ENCODE measurements at places on chromosomes 12 and 14.

DNA sequence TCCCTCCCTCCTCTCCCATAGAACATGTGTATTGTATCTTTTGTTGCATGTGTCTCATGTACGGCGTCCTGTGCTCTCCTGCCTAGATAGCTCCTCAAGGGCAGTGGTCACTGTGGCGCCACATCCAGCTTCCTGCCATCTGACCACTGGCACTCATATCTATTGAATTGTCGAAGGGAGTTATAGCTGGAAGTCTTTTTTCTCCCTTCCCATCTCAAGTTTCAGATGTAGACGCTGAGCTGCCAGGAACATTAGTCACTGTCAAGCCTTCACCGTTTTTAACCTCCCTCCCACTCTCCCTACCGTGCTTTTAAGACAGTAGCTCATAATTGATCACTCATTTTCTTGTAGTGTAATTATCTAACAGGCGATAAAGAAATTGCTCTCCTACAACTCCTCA is 33.0 kb downstream of the MTHFD1 start:
- no peak for DNase-seq

GRCh38 chr12:125228519-125229260 is 163.5 kb downstream of the AACS start:
- no peak for DNase-seq

- no peak for DNase-seq
Measured at GRCh38 chr12:125013816-125014442, 20.5 kb downstream of the BRI3BP start.

DNA sequence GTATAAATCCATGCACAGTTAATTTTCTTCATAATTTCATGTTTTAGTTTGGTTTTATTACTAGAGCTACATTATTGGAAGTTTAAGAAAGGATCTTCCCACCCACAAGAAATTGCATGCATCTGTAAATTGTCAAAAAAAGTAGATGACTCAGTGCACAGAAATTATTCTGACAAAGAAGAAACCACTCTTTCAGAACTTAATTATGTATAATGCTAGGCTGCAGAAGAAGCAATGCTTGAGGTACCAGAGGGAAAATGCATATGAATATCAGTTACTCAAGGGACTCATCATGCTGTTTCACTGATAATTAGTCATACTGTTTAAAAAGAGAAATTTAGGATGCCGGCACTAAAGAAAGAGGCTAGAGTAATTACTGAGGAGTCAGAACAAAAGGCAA is 147.0 kb downstream of the SLC16A7 start:
- no peak for DNase-seq

DNA sequence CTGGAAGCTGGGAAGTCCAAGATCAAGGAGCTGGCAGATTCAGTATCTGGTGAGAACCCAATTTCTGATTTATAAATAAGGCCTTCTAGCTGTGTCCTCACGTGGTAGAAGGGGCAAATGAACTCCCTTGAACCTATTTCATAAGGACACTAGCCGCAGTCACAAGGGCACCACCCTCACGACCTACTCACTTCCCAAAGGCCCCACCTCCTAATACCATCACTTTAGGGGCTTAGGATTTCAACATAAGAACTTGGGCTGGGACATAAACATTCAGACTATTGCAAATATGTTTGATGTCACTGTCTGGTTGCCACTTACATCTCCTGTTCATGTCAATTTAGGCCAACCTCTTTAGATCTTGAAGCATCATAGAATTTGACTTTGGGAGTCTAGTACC is 10.8 kb upstream of the CNIH1 start:
- no peak for DNase-seq

- DNase-seq, result no peak
Measured at GRCh38 chr14:38958589-38958988, 144.4 kb downstream of the SEC23A start.

DNA sequence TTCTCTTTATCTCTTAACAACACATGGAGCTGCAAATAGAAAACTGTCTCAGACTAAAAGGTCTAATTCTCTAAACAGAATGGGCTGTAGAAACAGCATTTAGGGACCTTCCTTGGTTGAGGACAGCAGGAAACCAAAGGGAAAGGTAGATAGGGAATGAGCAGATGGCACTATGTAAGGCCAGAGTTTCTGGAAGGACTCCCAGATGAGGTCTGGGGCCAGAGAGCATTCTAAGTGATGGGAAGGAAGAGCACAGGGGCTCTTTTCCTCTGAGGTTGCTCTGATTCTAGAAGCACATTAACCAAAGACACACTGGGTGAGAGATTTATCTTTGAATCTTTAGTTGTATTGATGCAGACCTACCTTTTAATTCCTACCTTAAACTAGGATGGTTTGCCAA is 79.4 kb downstream of the TPH2 start:
- DNase-seq, result no peak

- DNase-seq, result no peak
Measured at GRCh38 chr12:116166306-116166705, 111.2 kb downstream of the MED13L start.

GRCh38 chr14:29178971-29179370 is 412.4 kb downstream of the FOXG1 start:
- no peak for DNase-seq

- no peak for DNase-seq
Measured at GRCh38 chr14:80213602-80214001, 2.3 kb upstream of the DIO2 start.

- DNase-seq, result no peak
Measured at GRCh38 chr14:60485057-60485597, 736 bp downstream of the C14orf39 start.

- no peak for DNase-seq
Measured at GRCh38 chr12:12398026-12398859, 41.4 kb downstream of the BORCS5 start.

- DNase-seq, result no peak
Measured at GRCh38 chr14:61388173-61388975, 67.0 kb downstream of the PRKCH start.

- no peak for DNase-seq
Measured at GRCh38 chr14:63524537-63525155, 18.5 kb downstream of the PPP2R5E start.

GRCh38 chr14:96091941-96092411 is 52.8 kb downstream of the C14orf132 start:
- DNase-seq, result no peak

- DNase-seq, result no peak
Measured at GRCh38 chr12:15222219-15222618, 1.0 kb upstream of the RERG start.

GRCh38 chr12:104738331-104738730 is 219.8 kb downstream of the SLC41A2 start:
- no peak for DNase-seq

DNA sequence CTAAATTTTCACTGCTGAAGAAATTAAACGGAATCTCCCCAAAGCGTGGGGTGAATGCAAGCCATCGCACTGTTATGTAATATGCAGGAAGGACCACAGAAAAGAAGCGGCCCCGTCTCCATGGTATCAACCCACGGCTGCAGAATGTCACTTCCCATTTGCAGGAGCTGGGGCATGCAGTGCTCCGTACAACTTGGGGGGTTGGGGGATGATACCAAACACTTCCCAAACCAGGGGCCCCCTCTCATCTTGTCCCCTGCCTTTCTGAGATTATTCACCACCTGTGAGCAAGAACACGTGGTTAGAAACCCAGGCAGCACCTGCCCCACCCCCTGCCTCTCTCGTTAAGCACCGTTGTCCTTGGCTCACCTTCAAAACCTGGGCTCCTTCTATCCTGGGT is 505.1 kb upstream of the TMEM132C start:
- DNase-seq, result no peak

GRCh38 chr14:76647697-76648298 is 113.5 kb upstream of the VASH1 start:
- DNase-seq, result no peak

DNA sequence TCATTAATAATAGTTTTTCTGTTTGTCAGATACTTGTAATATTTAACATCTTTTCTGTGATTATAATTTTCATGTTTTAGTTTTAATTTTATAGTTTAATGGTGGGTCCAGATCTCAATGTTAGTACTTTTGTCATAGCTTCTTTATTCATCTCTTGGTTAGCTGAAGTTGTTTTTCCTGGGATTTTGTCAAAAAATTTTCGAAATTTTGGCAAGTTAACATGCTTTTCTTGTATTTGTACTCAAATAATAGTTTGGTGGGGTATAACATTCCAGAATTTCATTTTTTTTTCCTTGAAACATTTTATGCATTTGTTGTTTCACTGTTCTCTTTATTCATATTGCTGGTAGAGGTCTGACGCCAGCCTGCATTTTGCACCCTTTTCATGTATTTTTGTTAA is 45.5 kb downstream of the KTN1 start:
- DNase-seq, result no peak

- DNase-seq, result no peak
Measured at GRCh38 chr12:42786400-42787148, 197.0 kb upstream of the PRICKLE1 start.

GRCh38 chr12:50842637-50843493 is at the start of gene TMPRSS12:
TSS of gene TMPRSS12 (plus strand) at chr12:50842926. CDS start at chr12:50842965, 39 bp downstream.
- DNase-seq, result no peak

GRCh38 chr14:96639550-96639949 is 137.4 kb downstream of the PAPOLA start:
- no peak for DNase-seq

- DNase-seq, result no peak
Measured at GRCh38 chr12:12367482-12367998, 10.7 kb downstream of the BORCS5 start.

GRCh38 chr14:74425525-74426201 is 347 bp downstream of the SYNDIG1L start:
- no peak for DNase-seq

GRCh38 chr14:70641548-70642302 is at the start of gene TTC9:
TSS of gene TTC9 (plus strand) at chr14:70641916. CDS start at chr14:70642130, 214 bp downstream.
- no peak for DNase-seq

- DNase-seq, result no peak
Measured at GRCh38 chr12:40726366-40726765, 34.1 kb downstream of the CNTN1 start.

DNA sequence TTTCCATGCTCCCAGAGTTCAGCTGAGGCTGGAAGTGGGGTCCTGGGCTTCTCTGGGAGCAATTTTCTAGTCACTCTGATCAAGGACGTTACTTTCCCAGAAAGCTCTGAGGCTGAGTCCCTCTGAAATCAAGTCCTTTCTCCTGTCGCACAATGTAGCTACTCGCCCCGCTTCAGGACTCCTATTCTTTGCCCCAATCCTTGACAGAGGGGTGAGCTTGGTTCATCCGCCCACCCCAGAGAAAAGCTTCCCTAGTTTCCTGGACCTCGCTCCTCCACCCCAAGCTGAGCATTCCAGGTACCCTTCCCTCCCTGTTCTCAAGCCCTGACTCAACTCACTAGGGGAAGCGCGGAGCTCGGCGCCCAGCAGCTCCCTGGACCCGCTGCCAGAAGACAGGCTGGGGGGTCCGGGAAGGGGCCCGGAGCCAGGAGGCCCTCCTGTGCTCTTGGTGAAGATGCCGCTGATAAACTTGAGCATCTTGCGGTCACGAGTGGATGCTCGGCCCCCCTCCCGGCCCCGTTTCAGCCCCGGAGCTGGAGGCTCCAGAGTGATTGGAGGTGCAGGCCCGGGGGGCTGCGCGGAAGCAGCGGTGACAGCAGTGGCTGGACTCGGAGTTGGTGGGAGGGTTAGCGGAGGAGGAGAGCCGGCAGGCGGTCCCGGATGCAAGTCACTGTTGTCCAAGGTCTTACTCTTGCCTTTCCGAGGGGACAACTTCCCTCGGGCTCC is 1.6 kb downstream of the AGAP2 start:
- DNase-seq, result no peak

- no peak for DNase-seq
Measured at GRCh38 chr12:126791122-126791521, 1475.8 kb upstream of the TMEM132C start.

DNA sequence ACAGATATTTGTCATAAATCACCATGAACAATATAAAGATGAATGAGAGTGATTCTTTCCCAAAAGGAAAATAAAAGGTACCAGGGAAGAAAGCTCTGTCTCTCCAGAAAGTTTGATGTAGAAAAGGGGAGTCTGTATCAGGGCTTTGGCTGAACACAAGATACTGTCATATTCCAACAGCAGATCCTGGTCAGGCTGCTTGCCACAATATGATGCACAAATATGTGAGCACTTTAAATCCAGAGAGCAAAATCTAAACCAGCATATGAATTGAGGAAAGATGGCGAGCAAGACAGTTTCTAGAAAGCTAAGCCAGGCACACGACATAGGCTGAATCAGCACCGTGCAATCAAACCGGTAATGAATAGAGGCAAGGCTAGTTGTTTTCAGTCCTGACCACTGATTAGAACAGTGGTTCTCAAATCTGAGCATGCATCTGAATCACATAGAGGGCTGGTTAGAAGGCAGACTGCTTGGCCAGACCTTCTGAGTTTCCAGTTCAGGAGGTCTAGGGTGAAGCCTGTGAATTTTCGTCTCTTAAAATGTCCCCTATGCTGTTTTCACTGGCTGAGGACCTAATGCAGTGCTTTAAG is 60.7 kb downstream of the PLCZ1 start:
- no peak for DNase-seq

- no peak for DNase-seq
Measured at GRCh38 chr14:47220096-47220495, 455.3 kb downstream of the MDGA2 start.

GRCh38 chr12:52673217-52673616 is 7.0 kb downstream of the KRT1 start:
- no peak for DNase-seq

GRCh38 chr14:24813089-24813815 is 179.3 kb upstream of the GZMB start:
- no peak for DNase-seq

- DNase-seq, result no peak
Measured at GRCh38 chr12:87363497-87364084, 665.6 kb downstream of the C12orf50 start.

DNA sequence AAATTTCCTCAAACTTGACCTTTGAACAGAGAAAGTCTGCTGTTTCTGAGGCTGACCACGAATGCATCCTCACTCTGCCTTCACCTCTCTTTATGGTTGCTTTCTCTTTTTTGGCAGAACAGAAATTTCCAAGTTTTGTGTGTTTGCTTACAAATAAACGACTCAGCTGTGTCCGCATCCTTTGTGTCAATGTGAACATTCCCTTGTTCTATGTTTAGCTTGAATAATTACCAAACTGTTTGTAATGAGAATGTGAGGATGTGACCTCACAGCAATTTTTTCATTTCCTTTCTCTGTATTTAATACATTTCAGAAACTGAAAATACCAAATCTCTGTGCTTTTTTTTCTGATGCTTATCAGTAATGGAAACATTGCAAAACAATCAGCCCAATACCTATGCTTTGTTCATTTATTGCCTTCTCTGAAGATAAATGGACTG is 410.9 kb downstream of the EGLN3 start:
- DNase-seq, result no peak

Measured in stimulated activated CD8-positive, alpha-beta memory T cell treated with anti-CD3 and anti-CD28 coated beads, Interleukin-4, amount 100 ng/mL, for 1 hour (primary cell).